NCI-H187 (cell line): ENCODE measurements at places on chromosomes 11 and 22.

DNA sequence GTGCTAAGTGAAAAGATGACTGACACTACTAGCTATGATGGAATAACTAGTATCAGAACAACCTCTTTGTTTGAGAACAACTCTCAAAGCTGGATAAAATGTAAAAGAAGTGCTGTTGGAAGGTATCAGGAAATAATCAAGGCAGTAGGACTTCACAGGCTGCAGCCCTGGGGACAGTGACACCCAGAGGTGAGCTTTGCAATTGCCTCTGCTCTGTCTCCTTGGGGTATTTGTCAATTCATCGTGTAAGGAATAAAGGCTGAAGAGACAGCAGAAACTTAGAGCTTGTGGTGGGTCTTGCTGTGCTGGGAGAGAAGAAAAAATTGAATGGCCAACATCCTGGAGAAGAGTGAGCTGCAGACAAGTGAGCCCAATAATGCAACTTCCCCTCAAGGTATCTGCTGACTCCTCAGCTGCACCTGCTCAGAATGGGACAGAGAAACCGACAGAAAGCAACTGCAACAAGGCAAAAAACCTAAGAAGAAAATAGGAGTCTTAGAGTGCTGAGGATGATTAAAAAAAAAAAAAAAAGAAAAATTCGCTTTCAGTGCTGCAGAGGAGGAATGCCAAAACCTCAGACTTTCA is 141.1 kb downstream of the RCN1 start:
- DNase-seq, result no peak

- DNase-seq, result no peak
Measured at GRCh38 chr22:50167689-50168489, 2.6 kb upstream of the PANX2 start.

- DNase-seq, result no peak
Measured at GRCh38 chr11:104164028-104164520, at the start of gene PDGFD. TSS of gene PDGFD (minus strand) at chr11:104164147.

DNA sequence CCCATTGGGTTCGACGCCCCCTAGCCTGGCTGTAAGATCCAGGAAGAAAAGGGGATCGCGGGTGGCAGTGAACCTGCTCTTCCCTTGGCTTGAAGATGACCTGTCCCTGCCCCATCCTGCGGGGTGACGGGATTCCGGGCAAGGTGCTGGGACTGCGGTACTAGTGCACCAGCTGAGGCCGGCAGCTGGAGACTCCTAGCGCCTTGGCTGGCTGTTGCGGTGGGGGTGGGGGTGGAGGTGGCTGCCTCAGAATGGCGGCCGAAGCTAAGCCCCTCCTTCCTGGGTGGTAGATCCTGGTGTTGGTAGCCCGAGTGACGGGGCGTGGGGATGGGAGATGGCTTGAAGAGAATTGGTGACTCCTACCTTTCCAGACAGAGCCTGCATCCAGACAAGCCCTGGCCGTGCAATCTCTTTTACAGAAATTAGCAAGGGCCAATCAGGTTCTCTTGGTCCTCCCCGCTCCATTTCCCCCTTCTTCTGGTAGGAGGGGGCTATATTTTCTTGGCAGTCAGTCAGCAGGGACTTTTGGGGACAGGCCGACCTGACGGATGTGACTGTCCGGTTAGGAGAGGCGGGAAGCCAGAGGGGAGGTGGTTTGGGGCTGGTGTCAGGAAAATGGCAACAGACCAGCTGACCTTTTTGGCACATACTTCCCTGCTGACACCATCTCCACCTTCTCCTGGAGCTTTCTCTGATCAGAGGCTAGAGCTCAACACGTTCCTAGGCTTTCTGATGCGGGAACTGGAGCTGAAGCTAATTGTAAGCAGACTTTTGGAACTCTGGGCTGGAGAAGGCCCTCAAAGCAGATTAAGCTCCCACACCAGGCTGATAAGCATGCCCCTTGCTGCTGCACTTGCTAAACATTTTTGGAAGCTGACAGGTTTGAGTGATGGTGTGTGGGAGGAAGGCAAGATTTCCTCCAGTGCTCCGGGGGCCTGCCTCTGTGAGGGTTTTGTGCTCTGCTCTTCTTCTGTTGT is 2.0 kb downstream of the NAV2 start:
- DNase-seq, result no peak

DNA sequence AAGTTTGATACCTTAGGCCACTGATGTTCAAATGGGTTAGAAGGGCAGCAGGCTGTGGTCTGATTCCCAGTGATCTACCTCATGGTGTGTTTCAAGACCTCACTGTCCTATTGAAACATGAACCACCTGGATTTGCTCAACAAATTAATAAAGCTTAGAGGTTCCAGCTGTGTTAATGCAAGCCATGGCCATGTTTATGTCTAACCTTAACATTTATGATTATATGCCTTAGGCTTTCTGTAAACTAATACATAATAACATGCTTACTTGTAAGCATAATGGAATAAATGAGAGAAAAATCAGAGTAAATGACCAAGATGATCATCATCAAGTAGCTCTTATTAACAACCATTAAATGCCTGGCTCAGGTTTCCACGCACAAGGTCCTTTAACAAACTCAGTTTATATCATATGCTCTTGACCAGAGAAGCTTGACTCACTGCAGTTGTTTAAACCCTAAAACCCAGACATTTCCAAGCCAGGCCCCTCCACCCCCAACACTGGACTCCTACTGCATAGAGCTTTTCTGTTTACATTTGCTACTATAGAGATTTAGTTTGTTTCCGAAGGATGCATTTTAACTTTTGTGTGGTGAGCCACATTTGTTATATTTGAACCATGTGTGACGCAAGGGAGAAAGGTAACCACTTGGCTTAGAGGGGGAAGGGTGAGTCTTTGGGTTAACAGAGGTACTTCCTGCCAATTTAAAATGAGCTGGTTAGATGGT is 43.7 kb downstream of the KREMEN1 start:
- no peak for DNase-seq

DNA sequence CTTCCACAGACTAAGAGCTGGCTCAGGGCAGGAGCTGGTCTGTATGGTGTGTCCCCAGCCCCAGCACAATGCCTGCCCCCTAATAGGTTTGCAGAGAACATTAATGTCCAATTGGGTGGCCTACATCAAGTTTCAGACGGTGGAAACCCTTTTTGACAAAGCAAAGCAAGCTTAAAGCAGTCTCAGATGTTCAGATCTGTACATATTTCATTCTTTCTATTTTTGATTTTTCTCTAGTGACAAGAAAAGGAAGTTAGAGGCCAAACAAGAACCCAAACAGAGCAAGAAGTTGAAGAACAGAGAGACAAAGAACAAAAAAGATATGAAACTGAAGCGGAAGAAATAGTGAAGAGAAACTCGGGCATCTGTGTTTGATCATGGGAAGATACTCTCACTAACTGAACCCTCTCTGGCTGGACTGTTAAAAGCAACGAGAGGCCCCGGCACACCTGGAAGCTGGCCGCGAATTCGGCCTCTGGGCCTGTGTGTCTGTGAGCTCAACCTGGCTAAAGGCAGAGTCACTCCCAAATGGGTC is 40.5 kb downstream of the NAT10 start:
- DNase-seq, result no peak

DNA sequence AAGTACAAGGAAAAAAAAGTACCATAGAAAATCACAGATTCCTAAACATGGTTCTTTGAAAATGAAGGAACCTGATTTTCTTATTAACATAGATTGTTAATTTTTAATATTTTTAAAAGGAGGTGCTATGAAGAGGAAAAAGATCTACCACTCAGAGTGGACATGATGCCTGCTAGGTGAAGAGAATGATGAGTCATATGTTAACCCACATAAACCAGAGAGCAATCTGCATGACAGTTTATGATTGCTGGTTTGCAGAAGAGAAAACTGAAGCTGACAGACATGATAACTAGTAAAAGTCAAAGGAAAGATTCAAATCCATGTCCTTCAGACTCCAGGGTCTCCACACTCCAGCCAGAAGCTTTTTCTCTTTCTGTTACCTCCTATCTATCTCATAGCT is 1231.7 kb downstream of the LRRC4C start:
- DNase-seq, result no peak

DNA sequence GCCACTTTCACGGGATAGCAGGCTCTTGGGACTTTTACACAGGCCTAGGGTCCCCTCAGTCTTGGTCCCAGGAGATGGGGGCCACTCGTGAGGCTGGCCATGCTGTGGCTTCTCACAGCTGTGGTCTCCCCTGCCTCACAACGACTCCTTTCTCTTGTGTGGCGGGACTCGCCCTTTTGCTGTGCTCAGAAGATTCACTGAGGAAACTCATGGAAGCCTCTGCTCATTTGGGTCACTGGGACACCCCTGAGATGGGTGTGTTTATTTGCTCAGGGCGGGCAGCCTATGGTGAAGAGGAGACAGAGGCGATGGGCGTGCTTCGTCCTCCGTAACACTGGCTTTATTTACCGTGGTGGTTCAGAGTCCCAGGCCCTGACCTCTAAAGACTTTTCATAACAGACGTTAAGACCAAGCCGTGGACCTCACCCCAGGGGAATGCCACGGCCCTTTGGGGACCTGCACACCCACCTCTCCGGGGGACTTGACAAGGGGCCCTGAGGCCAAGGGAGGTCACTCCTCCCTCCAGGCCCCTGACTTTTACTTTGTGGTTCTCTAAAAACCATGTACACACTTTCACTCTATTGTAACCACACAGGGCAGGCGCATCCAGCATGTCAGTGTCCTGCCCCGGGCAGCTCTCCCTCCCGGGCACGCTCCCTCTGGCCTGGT is 15.5 kb downstream of the TEF start:
- DNase-seq, result no peak
